ENCODE measurements at places on chromosomes 12 and 14.

GRCh38 chr14:101225157-101226152 lies 321.9 kb upstream of the RTL1 start:
- no peak for DNase-seq

- no peak for DNase-seq
These were observed 10.1 kb downstream of the ZFYVE26 start for GRCh38 chr14:67806246-67806645.

DNA sequence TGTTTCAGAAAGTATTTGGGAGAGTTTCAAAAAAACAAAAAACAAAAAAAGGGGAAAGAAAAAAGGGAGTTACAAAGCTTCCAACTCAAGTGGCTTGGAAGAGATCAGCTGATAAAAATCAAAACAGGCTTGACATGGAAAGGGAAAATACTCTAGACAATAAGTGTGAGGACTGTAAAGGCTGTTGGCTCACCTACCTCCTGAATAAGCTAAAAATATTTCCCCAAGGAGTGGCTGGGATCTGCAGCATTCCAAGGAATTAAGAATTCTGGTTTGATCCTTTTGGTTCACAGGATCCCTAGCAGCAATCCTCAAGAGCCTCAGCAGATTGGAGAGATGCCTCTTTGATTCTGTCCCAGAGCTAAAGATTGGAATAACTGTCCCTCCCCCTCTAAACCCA lies 11.2 kb upstream of the AJUBA start:
- DNase-seq, result no peak

GRCh38 chr12:132505852-132506219 lies 15.9 kb downstream of the FBRSL1 start:
- no peak for DNase-seq

DNA sequence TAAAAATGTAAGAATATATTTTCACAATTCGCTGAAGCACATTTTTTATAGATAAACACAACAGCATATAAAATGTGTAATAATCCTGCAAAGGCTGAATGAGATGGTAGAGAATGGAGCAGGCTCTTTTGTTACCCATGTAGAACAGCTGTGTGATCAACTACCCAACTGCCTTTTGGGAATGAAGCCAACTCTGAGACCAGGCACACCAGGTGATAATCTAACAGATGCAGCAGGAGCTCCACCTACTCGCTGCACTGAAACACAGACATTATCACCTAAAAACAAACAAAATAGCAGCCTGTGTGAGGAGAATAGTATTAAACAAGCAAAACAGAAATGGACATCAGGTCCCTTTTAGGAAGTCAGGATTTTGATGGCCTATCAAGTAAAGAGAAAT lies 183.3 kb downstream of the CCDC59 start:
- DNase-seq, result no peak

DNA sequence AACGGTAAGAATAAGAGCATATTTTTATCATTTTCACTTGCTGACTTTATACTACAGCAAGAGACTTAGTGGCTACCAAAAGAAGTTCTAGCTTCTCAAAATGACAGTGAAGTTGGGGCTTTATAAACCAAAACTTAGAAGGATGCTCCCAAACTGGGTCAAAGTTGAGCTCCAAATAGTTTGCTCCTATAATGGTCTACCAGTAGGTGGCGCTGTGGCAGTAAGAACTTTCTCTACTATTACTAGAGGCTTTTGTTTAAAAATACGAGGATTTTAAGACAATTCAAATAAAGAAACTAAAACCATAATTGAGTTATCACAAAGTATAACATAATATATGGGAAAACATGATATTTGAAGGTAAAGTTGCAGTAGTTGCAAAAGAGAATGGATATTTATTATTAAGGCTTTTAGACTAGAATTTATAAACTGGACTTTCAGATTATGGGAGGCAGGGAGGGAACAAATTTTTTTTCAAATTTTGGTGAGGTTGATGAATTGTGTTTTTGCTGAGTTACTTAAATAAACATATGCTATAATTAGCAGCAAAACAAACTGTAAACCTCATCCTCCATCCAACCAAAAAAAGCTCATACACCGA lies 75.0 kb downstream of the TGFB3 start:
- peak; percentile 65 for DNase-seq

- no peak for DNase-seq
These were observed 686 bp downstream of the MCRS1 start for GRCh38 chr12:49567302-49567610.

DNA sequence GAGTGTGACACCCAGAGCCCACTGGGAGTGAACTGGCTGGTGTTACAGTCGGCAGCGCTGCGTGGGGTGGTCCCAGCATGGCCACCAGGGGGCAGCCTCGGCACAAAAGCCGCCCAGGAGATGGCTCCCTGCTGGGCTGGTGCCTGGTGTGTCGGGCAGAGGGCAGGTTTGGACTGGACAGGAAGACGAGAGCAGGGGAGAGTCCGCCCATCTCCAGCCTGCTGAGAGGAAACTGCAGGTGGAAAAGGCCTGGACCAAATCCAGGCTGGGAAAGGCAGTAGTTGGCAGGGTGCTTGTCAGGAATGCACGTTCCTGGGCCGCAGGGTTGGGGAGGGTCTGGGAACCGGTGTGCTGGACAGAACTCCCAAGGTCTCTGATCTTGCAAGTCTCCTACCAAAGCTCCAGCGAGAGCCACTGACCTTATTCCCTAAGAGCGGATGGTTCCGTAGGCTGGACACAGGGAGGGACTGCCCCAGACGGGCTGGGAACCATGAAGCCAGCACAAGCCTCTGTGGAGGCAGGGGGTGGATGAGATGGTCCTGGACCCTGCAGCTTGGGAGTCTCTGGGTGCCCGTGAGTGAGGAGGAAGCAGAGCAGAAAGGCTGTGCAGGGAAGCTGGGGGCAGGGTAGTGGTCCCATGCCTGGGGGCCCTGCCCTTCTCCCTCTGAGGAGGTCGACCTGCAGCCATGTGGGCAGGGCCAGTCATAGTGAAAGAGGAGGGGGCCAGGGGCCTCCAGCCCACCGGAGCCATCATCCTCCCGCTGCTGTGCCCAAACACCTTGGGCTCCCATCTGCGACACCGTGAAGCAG lies 1.8 kb downstream of the AHNAK2 start:
- DNase-seq, result peak; percentile 88

DNA sequence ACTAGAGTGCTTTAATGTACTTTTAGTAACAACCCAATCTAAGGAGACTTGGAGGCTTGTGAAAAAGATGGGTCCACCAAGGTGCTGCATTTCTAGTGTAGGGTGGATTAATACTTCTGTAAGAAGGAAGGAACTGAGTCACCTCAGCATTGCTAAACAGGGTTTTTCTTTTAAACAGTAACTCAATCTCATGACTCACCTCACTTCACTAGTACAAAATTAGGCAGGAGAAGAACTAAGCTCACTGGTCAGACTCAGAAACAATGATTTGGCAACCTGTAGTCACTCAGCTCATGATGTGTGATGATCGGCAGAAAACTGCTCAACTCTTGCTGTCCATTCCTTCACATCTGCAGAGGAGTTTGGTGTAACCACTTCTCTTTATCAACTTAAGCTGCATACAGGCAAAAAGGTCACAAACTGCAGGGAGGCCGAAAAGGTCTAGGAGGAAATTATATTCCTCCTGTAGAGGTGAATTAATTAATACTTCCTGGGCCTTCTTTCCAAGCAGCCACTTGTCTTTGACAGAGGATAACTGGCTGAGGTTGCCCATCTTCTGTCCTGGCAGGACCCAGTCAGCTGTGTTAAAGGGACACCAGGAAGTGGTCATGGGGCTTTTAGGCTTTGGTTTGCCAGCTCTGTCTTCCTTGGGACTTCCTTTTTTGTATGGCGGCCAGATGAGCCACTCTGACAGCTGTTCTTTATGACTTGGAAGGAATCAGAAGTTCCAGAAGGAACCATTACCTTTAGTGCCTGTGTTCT lies 466.9 kb downstream of the FUT8 start:
- no peak for DNase-seq

Data from stimulated activated CD4-positive, alpha-beta T cell treated with anti-CD3 and anti-CD28 coated beads, Interleukin-12 subunit alpha, Interleukin-12 subunit beta, amount 100 ng/mL, for 4 hours (primary cell).